Skeletal muscle cell (primary cell): ENCODE measurements at places on chromosomes 11 and 22.

DNA sequence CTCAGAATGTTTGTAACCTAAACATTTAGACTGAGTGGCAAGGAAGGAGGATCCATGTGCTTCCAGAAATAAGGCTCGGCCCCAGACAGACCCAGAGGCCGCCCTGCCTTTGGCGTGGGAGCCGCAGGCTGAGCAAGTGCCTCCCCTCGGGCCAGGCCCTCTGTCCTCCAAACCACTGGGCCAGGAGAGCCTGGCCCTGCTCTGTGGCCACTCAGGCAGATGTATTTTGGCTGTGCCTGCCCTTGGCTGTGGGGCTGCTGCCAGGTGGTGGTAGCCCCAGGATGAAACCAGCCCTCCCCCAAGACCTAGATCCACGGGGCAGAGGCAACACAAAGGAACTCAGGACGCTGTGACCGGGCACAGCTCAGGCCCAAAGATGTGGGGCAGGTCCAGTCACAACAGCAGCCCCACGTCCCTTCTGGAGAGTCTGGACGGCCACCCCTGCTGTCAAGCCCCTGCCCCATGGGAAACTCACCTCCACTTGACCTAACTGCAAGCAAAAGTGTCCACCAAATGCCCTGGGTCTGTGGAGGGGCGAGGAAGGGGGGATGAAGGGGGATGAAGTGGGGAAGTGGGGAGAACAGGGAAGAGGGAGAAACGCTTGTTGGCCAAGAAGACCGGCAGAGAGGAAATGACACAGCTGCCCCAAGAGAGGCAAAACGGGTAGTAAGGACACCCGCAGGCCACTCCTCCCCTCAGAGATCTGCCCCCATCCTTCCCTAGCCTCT lies 24.0 kb downstream of the PISD start:
- DNase-seq: no peak

DNA sequence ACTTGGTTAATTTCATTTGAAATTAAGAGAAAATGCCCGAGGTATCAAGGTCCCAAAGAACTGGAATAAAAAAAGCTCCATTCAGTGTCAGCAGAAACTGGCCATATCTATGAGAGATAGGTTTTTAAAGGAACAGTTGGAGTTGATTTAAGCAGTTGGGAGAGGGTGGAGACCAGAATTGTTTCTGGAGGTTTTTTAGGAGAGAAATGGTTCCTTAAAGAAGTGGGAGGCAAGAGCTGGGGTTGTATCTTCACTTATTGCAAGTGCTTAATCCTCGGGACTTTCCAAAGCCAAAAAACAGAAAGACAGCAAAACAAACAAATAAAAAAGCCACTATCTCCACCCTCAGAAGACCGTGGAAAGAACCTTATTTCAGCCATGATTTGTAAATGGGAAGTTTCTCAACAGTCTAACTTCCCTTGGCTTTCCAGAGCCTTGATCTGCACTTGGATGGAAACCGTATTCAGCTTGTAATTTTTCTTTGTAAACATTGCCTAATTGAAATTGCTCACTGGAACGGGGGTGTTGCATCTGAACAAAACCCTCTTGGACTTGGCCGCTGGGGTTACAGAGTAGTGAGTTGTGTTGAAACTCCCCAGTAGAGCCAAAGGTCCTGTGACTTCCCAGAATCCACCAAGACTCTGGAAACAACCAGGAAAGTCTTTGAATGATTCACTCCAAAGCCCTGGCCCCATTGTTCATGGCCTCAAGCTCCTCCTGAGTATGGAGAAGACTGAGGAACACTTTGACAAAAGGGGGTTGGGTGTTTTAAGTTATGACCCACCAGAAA lies 115.6 kb downstream of the SLC1A2 start:
- peak; percentile 87 for DNase-seq

- peak; percentile 45 for DNase-seq
Measured at GRCh38 chr11:71580057-71581003, 2.3 kb downstream of the KRTAP5-11 start.

- DNase-seq: no peak
Measured at GRCh38 chr11:76701294-76702040, 30.9 kb upstream of the LRRC32 start.

DNA sequence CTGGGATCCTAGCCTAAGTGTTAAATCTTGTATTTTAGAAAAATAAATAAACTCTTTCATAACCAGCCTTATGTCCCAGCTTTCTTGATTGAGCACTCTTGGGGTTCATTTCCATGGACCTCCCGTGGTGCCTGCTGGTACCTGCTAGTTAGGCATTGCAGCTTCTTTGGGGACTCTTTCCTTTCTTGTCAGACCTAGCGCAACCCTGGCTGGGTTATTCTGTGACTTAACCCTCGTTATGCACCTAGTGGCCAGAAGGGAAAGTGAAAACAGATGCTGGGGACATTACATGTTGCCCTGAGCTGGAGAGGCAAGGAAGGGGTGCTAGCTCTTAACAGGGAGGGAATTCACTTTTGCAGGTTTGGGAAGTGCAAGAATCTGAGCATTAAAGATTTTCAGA lies 46.8 kb downstream of the APIP start:
- DNase-seq: no peak

- DNase-seq: no peak
Measured at GRCh38 chr11:32015427-32015826, 75.4 kb upstream of the RCN1 start.

GRCh38 chr11:15714641-15715399 lies 600.1 kb downstream of the INSC start:
- no peak for DNase-seq

DNA sequence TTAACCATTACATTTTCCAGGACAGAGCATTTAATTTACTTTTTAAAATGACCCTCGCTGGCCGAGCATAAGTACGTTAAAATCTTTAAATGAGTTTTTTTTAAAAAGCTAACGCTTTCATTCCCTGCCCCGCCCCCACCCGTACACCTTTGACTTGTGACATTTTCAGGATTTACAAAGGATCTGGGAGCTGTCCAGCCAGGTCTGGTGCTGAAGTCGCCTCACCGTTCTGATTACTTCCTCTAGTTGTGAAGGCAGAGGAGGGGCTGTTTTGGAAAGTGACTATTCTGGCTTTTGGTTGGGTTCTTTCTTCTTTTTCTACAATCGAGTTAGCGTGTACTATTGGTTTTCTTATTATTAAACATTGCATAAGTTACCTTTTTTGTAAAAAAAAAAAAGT lies 2.9 kb downstream of the C11orf87 start:
- DNase-seq: no peak

DNA sequence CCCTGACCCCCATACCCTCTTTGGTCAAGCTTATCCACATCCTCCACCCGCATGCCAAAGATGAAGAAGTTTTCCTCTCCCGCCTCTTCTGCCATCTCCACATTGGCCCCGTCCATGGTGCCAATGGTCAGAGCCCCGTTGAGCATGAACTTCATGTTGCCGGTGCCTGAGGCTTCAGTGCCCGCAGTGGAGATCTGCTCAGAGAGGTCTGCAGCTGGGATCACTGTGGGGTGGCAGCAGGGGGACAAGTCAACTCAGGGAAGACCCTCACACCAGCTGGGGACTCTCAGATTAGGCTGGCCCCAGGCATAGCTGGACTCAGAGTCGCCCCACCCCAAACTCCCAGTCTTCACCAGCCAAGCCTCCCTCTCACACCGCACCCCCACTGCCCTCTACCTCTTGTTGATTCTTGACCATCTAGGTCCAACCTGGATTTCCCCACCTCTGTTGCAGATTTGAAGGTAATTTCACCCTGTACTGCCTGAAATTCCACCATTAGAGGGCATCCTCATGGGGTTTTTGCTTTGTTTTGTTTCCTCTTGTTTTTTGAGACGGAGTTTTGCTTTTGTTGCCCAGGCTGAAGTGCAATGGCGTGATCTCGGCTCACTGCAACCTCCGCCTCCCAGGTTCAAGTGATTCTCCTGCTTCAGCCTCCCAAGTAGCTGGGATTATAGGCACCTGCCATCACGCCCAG lies 6.6 kb upstream of the RASGRP2 start:
- no peak for DNase-seq

DNA sequence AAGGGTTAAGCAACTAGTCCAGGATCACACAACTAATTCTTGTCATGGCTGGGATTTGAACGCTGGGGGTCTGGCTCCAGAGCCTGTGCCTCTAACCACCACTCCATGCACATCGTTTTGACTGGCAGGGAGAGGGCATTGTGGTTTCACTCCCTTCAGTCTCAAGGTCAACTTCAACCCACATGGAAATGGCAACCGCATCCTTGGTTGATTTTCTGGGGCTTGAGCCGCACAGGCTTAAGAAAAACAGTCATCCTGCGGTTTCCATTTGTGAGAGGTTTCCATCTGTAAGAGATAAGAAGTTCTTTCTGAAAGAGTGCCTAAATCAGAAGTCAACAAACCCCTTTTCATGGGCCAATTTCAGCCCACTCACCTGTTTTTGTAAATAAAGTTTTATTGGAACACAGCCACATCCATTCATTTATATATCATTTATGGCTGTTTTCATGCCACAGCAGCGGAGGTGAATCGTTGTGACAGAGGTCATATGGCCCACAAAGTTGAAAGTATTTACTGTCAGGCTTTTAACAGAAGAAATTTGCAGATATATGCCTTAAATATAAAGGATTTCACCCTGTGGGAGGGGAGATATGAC lies 65.7 kb downstream of the SGSM1 start:
- DNase-seq: no peak

DNA sequence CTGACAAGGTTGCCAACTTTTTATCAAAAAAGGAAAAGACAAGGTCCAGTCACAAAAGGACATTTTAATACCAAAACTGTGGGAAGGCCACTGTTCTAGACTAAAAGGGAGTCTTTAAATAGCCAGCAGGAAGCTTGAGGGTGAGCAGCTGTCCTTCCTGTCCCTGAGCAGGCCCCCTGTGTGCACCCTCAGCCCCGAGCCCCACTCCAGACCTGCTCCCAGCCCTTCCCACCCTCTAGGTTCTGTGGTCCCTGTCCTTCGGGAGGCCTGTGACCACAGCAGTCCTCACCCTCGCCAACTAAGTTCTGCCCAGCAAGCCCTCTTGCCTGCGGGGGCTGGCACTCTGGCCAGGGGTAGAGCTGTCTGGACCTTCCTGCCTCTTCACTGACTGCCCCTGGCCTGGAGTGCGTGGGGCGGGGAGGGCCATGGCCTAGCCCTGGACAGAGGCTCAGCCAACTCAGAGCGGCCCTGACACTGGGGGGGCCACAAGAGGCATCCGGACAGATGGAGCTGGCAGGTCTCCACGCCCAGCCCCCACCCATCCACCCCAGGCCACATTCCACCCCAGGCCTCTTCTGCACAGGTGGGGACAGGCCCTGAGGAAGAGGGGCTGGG lies 1.6 kb upstream of the PLXNB2 start:
- no peak for DNase-seq

DNA sequence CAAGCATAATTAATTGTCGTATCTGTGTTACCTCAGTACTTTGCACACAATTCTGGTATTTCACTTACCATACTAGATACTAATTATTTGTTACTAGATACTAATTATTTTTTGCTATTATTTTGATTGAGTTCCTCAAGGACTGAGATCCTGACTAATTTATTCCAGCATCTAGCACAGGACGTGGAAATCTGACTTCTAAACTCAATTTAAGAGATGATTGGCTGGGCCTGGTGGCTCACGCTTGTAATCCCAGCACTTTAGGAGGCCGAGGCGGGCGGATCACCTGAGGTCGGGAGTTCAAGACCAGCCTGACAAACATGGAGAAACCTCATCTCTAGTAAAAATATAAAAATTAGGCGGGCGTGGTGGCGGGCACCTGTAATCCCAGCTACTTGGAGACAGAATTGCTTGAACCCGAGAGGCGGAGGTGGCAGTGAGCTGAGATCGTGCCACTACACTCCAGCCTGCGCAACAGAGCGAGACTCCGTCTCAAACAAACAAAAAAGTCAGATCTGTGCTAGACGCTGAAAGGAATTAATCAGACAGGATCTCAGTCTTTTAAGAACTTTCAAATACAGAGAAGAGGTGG lies 527 bp upstream of the MRPL48 start:
- DNase-seq: no peak

GRCh38 chr22:40004836-40005235 lies 10.1 kb downstream of the FAM83F start:
- DNase-seq: no peak

GRCh38 chr11:110377434-110377833 lies 52.3 kb upstream of the FDX1 start:
- DNase-seq: no peak
